Cortex of kidney (tissue), 1 donor: ENCODE measurements at places on chromosomes 12 and 14.

DNA sequence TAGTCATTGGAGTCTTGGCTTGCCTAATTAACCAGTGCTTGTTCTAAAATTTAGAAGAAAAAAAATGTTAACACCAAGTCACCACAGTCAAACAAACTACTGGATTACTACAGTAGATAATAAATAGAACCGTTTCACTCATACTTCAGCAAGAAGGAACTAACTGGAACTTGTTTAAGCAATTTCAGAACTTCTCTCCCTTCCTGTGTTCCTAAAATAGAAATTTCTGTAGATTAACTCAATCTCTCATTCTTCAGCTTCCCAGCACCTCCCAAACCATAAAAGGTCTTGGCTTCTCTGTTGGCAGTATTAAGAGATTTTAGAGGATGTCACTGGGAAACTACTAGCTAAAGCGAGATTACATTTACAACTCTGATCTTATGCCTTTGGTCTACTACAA is 18.6 kb downstream of the GNS start:
- no peak for DNase-seq

DNA sequence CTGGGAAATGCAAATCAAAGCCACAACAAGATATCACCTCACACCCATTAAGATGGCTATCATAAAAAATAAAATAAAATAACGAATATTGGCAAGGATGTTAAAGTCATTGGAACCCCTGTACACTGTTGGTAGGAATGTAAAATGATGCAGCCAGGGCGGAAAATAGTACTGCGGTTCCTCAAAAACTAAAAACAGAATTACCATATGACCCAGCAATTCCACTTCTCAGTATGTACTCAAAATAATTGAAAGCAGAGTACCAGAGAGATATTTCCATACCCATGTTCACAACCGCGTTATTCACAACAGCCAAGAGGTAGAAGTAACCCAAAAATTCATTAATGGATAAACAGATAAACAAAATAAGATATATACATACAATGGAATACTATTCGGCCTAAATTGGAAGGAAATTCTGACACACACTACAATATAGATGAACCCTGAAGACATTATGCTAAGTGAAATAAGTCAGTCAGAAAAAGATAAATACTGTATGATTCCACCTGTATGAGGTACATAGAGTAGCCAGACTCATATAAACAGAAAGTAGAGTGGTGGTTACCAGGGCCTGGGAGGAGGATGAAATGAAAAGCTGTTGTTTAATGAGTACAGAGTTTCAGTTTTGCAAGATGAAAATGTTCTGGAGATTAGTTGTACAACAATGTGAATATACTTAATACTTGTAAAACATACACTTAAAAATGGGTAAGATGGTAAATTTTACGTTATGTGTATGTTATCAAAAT is 84.6 kb downstream of the TXNDC16 start:
- no peak for DNase-seq

DNA sequence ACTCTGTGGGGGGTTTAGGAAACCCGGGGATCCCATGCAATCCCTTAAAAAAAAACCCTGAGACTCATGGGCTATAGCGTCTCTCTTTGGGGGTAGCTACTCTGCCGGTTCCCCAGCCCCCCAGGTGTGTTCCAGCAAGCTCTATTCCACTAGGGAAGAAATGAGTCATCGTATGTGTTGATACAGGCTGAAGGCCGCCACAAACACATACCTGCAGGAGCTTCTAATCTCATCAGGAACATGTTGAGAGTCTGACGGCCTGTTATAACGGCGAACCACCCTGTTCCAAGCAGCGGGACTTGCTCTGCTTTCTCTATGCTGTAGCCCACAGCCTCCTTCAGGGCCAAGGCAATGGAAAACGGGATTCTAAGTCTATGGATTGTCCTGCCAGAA is 977 bp upstream of the KRT5 start:
- no peak for DNase-seq

- DNase-seq, result no peak
These were observed 11.2 kb downstream of the KRT72 start for GRCh38 chr12:52590021-52590420.

DNA sequence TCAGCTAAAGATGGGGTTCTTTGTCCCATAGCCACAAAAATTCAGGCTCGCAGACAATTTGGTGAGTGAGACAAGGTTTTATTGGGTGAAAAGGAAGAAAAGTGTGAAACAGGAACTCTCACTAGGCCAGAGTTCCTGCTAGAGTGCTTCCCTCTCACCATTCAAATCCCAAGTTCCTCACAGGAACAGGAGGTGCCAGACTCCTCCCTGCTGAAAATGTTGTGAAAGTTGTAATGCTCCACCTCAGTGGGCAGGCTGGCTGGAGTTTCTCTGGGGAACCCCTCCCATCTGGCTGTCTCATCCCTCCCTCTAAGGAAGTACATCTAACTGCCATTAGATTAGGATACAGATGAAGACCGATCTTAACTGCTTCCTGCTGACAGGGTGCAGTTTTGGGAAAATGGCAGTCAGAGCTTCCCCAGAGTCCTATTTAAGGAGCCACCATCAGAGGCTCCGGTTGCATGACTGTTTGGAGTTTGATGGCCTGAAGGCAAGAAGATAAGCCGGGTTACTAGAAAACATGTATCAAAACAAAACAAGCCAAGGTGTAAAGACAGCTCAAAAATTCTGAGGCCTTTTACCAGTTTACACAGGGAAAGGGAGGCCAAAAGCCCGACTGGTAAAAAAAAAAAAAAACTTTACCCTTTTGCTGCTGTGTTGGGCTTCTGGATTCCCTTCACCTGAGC is 127.6 kb downstream of the FSCB start:
- no peak for DNase-seq
